ENCODE measurements at places on chromosomes 1 and 21.

- DNase-seq, result no peak
Observed at GRCh38 chr1:116873680-116874271, 35.9 kb upstream of the PTGFRN start.

GRCh38 chr1:46301808-46302640 lies 1.4 kb downstream of the LRRC41 start:
- no peak for DNase-seq

GRCh38 chr1:89069951-89070350 lies 4.9 kb upstream of the GBP1 start:
- no peak for DNase-seq

- DNase-seq, result no peak
Observed at GRCh38 chr1:100455478-100456072, 82.4 kb upstream of the GPR88 start.

- no peak for DNase-seq
Observed at GRCh38 chr1:168561989-168562388, 14.4 kb upstream of the XCL1 start.

DNA sequence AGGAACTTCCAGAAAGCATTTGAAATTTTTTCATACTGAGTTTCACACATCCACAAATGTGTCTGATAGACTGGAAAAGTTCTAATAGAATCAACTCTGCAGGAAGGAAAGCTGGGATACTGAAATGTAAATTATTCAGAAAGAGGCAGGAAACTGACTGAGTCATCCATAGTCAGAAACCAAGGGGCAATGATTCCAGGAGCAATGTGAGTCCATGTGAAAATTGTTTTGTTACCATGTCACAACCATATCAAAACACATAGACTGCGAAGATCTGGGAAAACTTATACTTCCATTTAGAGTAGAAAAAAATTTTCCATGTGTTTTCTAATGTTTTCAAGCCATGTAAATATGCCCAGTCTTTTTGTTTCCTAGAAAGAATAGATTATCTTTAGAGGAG lies 142.3 kb upstream of the TMPRSS15 start:
- no peak for DNase-seq

DNA sequence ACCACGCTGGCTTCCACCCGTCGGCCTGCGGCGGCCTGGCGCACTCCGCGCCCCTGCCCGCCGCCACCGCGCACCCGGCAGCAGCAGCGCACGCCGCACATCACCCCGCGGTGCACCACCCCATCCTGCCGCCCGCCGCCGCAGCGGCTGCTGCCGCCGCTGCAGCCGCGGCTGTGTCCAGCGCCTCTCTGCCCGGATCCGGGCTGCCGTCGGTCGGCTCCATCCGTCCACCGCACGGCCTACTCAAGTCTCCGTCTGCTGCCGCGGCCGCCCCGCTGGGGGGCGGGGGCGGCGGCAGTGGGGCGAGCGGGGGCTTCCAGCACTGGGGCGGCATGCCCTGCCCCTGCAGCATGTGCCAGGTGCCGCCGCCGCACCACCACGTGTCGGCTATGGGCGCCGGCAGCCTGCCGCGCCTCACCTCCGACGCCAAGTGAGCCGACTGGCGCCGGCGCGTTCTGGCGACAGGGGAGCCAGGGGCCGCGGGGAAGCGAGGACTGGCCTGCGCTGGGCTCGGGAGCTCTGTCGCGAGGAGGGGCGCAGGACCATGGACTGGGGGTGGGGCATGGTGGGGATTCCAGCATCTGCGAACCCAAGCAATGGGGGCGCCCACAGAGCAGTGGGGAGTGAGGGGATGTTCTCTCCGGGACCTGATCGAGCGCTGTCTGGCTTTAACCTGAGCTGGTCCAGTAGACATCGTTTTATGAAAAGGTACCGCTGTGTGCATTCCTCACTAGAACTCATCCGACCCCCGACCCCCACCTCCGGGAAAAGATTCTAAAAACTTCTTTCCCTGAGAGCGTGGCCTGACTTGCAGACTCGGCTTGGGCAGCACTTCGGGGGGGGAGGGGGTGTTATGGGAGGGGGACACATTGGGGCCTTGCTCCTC lies 1.9 kb downstream of the OLIG2 start:
- DNase-seq, result no peak

- no peak for DNase-seq
Observed at GRCh38 chr1:212702672-212703071, 3.0 kb upstream of the BATF3 start.

GRCh38 chr1:81936853-81937252 lies 136.1 kb downstream of the ADGRL2 start:
- no peak for DNase-seq

GRCh38 chr1:70979313-70979712 lies 68.3 kb downstream of the PTGER3 start:
- no peak for DNase-seq

GRCh38 chr1:117566556-117566955 lies 39.3 kb upstream of the TENT5C start:
- no peak for DNase-seq

- no peak for DNase-seq
Observed at GRCh38 chr1:54937469-54937868, 43.0 kb upstream of the TMEM61 start.

DNA sequence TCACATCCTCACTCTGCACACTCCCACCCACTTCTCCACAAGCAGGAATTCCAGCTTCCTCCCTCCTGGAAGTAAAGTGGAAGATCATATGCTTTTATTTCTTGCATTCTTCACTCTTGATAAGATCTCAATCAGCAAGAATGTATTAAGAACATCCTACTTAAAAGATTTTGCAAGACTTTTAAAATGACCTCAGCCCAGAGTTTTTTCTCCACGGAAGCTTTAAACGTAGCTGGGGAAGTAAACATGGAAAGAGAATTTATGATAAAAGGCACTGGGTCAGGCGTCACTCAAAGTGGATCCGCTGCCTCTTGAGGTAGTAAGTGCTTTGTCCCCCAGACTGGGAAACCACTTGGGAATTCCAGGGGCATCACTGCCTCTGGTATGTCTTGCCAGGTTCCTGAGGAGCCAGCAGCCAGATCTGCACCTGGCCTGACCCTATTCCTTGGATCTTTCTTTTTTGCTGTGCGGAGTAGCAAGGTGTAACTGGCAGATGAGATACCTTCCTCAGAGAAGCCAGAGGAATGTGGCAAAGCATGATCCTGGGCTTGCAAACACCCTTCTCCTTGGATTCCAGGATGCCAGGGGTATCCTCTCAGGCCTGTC lies 33.9 kb downstream of the CDK18 start:
- no peak for DNase-seq

DNA sequence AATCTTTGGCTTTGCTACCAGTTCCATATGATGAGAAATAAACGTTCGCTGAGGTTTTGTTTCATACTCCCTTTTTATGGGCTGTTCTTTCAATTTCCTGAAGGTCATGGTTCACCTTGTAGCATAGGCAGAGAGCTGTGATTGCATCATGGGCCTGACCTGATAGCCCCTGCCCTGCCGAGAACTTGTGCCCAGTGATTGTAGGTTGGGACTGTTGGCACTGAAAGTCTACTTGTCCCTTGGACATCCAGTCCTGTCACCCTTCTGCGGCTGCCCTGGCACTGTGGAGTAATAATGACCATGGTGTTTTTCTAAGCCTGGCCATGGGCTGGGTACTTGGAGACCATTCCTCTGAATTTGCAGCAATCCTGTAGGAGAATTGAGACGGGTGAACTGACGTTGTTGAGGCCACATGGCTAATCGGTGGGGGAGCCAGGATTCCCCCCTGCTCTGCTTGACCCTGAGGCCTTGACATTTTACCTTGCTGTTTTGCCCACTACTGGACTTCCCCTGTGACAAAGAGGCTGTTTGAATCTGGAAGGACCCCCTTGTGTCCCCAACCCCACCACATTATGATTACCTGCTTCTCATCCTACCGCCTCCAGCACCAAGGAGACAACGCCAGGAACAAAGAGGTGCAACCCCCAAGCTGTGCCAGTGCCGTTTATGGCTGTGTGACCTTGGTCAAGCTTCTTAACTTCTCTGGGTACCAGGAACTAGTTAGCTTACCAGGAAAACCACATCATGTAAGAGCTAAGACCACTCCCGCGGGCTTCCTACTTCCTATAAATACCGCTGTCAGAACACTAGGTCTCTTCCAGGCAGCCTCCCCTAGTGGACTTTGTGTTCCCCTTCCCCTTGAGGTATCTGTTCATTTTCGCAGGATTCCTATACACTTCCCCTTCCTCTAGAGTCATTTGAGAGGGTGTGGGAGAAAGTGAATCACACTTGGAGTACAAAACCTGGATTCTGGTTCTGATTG lies 23.4 kb downstream of the SESN2 start:
- DNase-seq, result no peak

DNA sequence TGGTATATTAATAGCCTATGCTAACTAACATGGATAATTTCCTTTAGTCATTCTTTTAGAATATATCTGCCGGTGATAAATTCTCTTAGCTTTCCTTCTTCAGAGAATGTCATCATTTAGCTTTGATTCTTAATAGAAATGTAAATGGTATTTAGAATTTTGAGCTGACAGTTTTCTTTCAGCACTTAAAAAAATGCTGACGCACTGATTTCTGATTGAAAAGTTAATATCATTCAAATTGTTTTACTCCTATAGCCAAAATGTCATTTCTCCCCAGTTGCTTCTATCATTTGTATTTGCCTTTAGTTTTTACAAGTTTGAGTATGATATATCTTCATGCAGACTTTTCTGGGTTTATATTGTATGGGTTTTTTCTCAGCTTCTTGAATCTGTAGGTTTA lies 668.0 kb downstream of the LTN1 start:
- DNase-seq, result no peak

- no peak for DNase-seq
Observed at GRCh38 chr1:82299656-82300055, 498.9 kb downstream of the ADGRL2 start.
